ENCODE measurements at places on chromosomes 12 and 14. TPM values are rescaled to one million over a fixed set of nuclear protein-coding genes. Genes with fewer than 3 reads are reported as not detected.

KERA gene
- total RNA-seq: not detected

SLC38A2 gene
- total RNA-seq: 372 TPM

KLHL33 gene
- not detected for total RNA-seq

KRT86 gene
- total RNA-seq: not detected

PPP1R1A gene
- 14.0 TPM for total RNA-seq

DDN gene
- total RNA-seq: 0.20 TPM

UNG gene
- 40.4 TPM for total RNA-seq

PTGDR gene
- 2.5 TPM for total RNA-seq

INHBC gene
- total RNA-seq: 1.8 TPM

KRT74 gene
- not detected for total RNA-seq

DTX1 gene
- 1.0 TPM for total RNA-seq

SLC5A8 gene
- total RNA-seq: not detected

DNA sequence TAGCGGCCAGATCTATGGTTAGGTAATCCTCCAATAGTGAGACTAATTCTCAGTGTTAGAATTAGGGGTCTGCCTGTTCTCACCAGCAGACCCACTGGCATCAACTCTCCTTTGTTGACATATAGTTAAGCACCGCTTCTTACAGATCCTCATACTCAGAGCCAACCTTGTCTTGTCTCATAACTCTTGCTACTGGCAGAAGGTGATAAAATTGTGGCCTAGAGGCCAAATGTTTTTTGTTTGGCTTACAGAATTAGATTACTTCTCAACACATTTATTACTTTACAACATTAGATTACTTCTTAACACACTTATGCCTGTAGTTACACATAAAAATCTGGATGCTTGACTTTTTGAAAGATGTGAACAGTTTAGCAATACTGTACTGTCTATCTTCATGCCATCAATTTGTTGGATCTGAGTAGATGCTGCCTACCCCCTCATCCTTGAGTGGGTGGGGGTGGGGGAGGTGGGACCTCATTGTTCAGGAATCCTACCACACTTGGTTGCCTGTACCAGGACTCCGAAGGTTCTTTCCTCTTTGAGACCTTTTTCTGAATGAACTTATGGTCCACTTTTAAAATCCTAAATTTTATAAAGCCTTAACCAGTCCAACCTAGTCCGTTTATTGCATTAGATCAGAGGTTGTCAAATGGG is 7.0 kb downstream of the MTHFD1 start:
- H3K4me1 ChIP-seq: no peaks in the 10 kb centered on the region
- no peaks in the 10 kb centered on the region for H3K27me3 ChIP-seq
- no peaks in the 10 kb centered on the region for H3K36me3 ChIP-seq

DNA sequence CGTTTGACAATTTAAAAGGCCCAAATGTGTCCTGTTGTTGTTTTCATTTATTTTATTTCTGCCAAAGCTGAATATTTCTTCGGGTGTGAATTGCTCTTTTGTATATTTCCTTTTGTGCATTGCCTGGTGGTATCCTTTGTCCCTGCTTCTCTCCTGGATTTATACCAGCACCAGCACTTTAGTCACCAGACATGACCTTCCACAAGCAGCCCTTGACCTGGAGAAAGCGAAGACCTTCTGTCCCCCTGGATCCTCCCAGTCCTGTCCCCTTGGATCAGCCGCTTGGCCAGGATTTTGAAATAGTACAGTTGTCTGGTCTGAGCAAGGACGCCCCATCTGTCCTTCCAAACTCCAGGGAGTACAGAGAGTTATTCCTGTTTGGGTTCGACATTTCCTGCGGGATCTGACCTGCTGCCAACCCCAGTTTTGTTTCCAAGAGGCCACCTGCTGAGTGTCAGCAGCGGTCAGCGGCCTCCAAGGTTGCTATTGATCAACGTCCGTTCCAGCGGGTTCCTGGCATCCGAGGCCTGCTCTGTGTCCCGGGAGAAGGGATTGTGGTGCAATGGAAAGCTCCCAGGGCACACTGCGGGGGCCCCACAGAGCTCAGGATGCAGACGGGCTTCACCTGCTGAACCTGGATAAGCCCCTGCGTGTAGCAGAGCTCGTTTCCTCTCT is 45.1 kb upstream of the CHGA start:
- H3K4me1 ChIP-seq: no peaks in the 10 kb centered on the region
- H3K4me3 ChIP-seq: no peak overlapping the region
- H3K27ac ChIP-seq: no peak overlapping the region
- peak; percentile 31 for DNase-seq

DNA sequence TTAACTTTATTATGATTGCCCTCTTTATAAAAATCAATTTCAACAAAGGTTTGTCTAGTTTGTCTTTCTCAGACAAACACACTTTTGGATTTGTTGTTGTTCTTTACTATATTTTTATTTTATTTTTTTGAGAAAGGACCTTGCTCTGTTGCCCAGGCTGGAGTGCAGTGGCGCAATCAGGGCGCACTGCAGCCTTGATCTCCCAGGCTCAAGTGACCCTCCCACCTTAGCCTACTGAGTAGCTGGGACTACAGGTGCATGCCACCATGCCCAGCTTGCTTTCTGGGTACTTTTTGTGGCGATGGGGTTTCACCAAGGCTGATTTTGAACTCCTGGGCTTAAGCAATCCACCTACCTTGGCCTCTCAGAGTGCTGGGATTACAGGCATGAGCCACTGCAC is 64.4 kb upstream of the CFL2 start:
- no peak for DNase-seq
- H3K27ac ChIP-seq: no peak overlapping the region
- H3K27me3 ChIP-seq: no peaks in the 10 kb centered on the region
- no peaks in the 10 kb centered on the region for H3K36me3 ChIP-seq

- H3K36me3 ChIP-seq: no peaks in the 10 kb centered on the region
- H3K4me3 ChIP-seq: no peak overlapping the region
- H3K27ac ChIP-seq: no peak overlapping the region
- H3K27me3 ChIP-seq: no peaks in the 10 kb centered on the region
Measured at GRCh38 chr14:61330511-61330910, 9.1 kb downstream of the PRKCH start.

- H3K36me3 ChIP-seq: no peaks in the 10 kb centered on the region
- no peaks in the 10 kb centered on the region for H3K4me1 ChIP-seq
- no peak overlapping the region for H3K4me3 ChIP-seq
- no peak overlapping the region for H3K27ac ChIP-seq
Measured at GRCh38 chr14:47710581-47710980, 35.2 kb upstream of the MDGA2 start.

DNA sequence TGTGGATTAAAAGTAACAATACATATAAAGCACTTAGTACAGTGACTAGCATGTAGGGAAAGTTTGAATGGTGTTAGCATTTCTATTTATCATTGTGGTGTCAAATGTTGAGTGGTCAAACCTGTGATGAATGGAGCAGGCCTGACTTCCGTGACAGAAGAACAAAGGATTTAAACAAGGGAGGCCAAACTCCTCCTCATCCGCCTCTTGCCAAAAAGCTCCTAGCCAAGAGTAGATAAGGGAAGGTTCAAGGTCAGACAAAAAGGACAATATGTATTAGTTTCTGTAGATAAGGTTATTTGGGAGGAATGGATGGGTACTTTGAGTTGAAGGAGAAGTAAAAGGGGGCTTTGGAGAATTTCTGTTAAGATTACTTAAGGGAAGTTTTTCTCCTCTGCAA is 6.5 kb downstream of the RNASE7 start:
- H3K27me3 ChIP-seq: no peaks in the 10 kb centered on the region
- H3K4me3 ChIP-seq: no peak overlapping the region
- no peaks in the 10 kb centered on the region for H3K36me3 ChIP-seq

DNA sequence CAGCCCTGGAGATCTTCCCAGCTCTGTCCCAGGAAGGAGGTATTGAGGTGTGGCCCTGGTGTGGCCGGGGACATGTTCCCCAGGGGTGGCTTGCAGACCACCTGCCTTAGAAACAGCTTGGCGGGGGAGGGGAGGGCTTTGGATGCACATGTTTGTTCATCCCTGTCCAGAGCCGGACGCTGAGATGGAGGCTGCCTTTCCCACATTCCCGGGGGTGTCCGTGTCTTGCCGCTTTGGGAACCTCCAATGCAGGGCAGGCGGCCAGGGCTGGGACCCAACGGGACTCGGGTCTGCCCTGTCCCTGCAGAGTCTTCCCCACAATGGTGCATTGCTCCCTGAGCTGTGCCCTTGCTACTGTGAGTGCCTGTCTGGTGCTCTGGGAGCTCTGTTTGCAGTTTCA is 319.5 kb upstream of the SFSWAP start:
- no peaks in the 10 kb centered on the region for H3K4me1 ChIP-seq
- no peak for DNase-seq
- no peak overlapping the region for H3K27ac ChIP-seq
- no peak overlapping the region for H3K4me3 ChIP-seq
- H3K27me3 ChIP-seq: no peaks in the 10 kb centered on the region

DNA sequence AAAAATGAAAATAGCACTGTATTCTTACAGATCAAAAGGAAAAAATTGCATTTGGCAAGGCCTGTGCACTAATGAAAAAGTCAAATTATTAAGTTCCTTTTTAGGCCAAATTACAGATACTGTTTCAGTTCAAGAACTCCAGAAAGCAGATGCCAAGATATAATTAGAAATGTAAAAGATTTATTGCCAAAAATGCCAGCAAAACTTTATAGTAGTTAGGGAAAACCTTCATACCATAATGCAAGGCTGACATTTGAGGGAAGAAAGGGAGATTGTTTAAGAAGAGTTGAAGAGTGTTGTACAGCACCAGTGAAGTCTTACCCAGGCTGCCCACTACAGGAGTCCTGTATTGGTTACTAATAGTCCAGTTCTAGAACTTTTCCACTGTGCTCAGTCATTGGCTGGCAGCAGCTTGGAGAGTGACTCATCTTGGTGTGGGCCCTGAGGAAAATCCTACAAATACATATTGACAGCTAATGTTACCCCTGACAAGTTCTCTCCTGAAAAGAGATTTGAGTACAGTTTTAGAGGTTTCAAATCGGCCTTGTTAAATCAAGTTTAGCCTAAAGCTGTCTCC is 600.4 kb downstream of the C12orf50 start:
- no peaks in the 10 kb centered on the region for H3K27me3 ChIP-seq
- no peak for DNase-seq
- H3K4me3 ChIP-seq: no peak overlapping the region
- H3K36me3 ChIP-seq: no peaks in the 10 kb centered on the region

DNA sequence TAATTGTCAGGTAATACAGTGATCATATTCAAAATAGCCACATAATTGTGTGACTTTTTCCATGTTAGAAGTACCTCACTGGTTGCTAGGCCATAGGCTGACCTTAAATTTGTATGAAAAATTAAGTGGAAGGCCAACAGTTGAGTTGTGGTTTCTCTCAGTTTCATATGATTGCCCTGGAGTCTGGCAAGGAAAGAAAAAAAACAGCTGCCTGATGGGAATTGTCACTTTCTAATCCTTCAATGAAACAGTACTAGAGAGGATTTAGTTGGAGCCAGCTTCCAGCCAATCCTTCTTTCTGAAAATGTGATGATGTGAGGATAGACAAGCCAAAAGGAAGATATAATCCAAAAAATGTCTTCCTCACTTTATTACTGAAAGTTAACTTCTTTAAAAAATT is 113.6 kb downstream of the ALX1 start:
- H3K27ac ChIP-seq: no peak overlapping the region
- no peaks in the 10 kb centered on the region for H3K4me1 ChIP-seq
- no peak overlapping the region for H3K4me3 ChIP-seq
- H3K36me3 ChIP-seq: no peaks in the 10 kb centered on the region
- H3K27me3 ChIP-seq: no peaks in the 10 kb centered on the region
- DNase-seq: no peak

DNA sequence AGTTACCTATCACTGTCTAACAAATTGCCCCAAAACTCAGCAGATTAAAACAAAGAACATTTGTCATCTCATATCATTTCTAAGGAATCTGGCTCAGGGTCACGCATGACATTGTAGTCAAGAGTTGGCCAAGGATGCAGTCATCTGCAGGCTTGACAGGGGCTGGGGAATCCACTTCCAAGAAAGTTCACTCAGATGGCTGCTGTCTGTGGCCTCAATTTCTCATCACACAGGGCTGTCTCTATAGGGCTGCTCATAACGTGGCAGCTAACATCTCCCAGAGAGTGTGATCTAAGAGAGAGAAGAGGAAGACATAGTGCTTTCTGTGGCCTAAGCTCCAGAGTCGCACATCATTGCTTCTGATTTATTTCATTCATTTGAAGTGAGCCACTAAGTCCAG is 17.0 kb upstream of the IL22 start:
- H3K4me1 ChIP-seq: no peaks in the 10 kb centered on the region
- no peak overlapping the region for H3K4me3 ChIP-seq
- H3K27me3 ChIP-seq: no peaks in the 10 kb centered on the region
- H3K27ac ChIP-seq: no peak overlapping the region
- DNase-seq: no peak

- no peaks in the 10 kb centered on the region for H3K36me3 ChIP-seq
- DNase-seq: no peak
- no peaks in the 10 kb centered on the region for H3K27me3 ChIP-seq
- no peaks in the 10 kb centered on the region for H3K4me1 ChIP-seq
- H3K27ac ChIP-seq: no peak overlapping the region
Measured at GRCh38 chr12:25100194-25101091, 94.5 kb downstream of the DNAI7 start.

- H3K36me3 ChIP-seq: no peaks in the 10 kb centered on the region
- no peak for DNase-seq
- H3K27ac ChIP-seq: no peak overlapping the region
- no peak overlapping the region for H3K4me3 ChIP-seq
Measured at GRCh38 chr14:63421919-63422318, 103.2 kb upstream of the GPHB5 start.

DNA sequence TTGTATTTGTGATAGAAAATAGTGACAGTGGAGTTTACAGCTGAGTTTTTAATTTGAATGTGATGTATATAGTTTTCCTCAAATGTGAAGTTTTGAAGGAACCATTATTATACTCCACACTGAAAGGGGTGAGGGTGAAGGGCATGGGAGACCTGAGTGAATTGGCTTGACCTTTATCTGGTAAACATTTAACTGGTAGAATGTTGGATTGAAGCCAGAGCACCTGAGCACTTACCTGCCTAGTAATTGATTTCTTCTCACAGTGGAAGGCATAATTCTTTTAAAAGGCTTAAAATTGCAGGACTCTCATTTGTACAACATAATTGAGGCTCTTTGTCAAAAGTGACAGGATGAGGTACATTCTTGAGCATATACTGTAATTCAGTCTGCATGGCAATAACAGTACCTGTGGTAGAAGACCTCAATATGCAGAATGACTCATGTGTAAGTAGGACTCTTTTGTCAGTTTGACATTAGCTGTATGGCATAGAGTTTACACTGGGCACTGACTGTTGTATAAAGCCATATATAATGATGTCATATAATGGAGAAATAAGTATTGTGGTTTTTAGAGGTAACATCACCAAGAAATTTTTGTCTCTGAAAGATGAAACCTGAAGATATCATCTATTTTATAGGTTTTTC is 309.6 kb downstream of the TMTC2 start:
- peak; percentile 18 for DNase-seq
- H3K36me3 ChIP-seq: no peaks in the 10 kb centered on the region
- H3K27ac ChIP-seq: no peak overlapping the region
- no peaks in the 10 kb centered on the region for H3K4me1 ChIP-seq
- H3K27me3 ChIP-seq: no peaks in the 10 kb centered on the region

- no peaks in the 10 kb centered on the region for H3K4me1 ChIP-seq
- no peak overlapping the region for H3K4me3 ChIP-seq
- no peaks in the 10 kb centered on the region for H3K36me3 ChIP-seq
- DNase-seq: no peak
- no peaks in the 10 kb centered on the region for H3K27me3 ChIP-seq
Measured at GRCh38 chr12:74283646-74284045, 254.0 kb upstream of the ATXN7L3B start.

GRCh38 chr12:2306012-2306411 is 253.2 kb downstream of the CACNA1C start:
- no peaks in the 10 kb centered on the region for H3K27me3 ChIP-seq
- H3K27ac ChIP-seq: no peak overlapping the region
- H3K4me1 ChIP-seq: peaks cover 22% of the 10 kb centered on the region
- no peak for DNase-seq
- no peaks in the 10 kb centered on the region for H3K36me3 ChIP-seq
- H3K4me3 ChIP-seq: no peak overlapping the region
